ENCODE measurements at places on chromosomes 7 and 10.

- DNase-seq: no peak
Measured at GRCh38 chr7:140322759-140323158, 75.6 kb downstream of the SLC37A3 start.

GRCh38 chr7:32357535-32358277, 132.5 kb downstream of the LSM5 start:
- DNase-seq: no peak

DNA sequence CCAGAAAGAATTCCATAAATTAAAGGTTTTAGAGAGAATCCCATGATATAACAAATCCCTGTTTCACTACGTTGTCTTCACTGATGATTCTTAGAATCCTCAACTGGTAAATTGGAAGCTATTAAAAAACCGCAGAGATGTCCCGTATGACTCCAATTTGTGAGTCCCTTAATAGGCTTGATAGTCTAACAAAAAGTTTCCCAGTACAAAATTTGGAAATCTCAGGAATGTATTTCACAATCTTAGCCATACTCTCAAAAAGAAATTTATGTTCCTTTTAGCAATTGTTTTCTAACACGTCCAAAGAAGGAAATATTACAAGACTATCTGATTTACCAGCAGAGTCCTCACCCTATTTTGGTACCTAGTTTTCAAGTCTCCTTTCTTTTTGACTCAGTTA, 2.5 kb downstream of the TES start:
- DNase-seq: no peak

DNA sequence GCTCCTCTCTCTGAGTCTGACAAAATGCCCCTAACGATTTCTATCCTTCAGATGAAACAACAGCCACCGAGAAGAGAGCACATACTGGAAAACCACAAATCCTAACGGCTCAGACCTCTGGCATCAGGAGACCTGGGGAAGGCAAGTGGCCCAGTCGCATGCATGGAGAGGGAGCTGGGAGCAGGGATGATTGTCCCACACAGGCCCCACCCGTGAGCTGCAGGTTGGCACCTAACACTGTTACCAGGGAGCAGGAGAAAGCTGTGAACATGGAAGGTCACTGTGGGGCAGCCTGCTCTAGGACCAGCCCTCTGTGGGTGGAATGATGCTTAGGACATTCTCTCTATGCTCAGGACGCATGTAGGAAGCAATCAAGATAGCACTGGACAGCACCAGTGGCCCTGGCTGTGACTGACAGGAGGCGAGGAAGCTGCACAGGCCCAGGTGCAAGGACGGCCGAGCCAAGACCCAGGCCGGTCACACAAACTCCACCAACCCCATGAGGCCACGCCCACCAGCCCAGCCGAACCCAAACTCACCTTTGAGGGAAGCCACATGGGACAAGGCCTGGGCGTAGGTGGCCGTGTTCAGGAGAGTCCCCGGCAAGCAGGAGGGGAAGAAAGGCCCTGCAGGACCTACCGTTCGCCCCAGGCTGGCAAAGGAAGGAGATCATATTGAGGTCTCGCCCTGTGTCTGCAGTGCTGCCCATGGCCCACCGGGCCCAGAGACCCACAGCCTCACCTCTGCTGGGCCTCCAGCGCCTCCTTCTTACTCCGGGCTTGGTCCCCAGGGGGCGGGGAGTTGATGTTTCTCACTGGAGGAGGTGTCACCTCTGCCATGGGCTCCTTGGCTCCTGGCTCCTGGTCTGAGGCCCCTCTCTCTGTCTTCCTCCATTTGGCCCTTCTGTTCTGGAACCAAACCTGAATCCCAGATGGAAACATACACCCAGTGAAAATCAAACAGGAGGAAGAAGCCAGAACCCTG, 9.7 kb downstream of the DRGX start:
- no peak for DNase-seq

DNA sequence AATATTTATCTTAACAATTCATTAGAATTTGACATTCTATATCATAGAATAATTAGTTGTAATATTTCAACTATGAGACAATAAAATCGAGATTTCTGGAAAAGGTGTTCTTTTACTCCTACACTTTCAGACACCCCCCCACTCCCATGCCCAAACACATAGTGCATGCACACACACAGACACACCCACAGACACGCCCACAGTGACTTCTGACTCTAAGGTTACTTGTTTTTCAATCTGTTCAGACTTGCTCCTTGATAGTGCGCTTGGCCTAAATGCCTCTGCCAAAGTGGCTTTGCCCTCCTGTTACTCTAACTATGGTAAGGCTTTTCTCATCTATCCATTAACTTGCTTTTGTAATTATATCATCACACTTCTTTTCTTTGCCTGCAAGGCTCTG, 144.0 kb upstream of the PPP1R3A start:
- DNase-seq: no peak

DNA sequence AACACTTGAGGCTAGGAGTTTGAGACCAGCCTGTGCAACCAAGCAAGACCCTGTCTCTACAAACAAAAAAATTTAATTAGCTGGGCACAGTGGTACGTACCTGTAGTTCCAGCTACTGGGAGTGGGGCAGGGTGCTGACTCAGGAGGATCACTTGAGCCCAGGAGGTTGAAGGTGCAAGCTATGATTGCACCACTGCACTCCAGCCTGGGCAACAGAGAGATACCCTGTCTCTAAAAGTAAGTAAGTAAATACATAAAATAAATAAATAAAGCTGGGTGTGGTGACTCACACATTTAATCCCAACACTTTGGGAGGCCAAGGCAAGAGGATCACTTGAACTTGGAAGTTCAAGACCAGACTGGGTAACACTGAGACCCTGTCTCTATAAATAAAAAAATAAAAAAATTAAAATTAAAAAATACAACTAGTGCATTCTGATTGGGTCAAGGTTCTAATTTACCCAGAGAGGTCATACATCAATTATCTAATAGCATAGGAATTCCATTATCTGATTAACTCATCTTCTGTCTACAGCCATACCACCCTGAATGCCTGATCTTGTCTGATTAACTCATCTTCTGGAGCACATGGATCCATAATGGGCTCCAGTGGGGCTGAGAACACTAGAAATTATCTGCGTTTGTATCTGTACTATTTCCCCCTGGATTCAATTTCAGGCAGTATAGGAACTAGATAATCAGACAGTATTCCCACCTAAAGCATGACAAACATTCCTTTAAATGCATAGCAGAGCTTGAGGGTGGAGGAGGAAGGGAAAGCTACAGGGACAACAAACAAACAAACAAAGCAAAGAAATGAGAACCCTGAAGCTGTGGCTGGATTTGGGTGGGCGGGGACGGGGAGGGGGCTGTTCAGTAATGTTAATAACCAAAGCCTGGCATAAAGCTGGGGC, 21.0 kb upstream of the HILPDA start:
- DNase-seq: no peak

DNA sequence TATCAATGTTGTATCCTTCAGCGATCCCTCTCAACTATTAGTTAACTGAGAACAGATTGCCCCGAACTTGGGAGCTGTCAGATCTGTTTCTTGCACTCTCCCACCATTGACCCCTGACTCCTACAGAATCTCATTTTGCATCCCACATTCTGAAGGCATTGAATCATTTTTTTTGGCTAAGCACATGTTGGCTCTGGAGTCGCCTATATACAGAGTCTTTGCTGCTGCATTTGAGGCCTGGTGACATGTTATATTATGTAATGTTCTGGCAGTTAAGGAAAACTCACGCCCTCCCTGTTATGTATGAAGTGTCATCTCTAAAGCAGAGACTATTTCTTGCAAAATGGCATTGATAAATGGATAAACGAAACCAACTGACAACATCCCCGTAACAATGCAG, 159.2 kb upstream of the ITGB1 start:
- DNase-seq: no peak

GRCh38 chr10:22752272-22752889, 38.0 kb upstream of the PIP4K2A start:
- DNase-seq: no peak

DNA sequence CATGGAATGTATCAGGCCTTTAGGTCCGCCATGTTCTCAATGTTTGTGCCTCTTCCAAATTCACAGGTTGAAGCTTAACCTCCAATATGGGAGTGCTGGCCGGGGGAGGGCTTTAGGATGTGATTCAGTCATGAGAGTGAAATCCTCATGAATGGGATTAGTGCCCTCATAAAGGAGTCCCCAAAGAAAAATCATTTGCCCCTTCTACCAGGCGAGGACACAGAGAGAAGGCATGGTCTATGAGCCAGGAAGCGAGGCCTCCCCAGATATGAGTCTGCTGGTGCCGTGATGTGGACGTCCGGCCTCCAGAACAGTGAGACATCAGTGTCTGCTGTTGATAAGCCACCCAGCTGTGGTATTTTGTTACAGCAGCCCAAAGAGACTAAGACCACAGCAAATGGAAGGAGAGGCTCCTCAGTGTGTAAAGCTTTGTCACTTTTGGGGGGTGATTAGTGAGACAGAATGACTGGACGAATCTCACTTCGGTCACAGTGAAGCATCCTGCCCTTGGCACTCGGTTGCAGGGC, 231.3 kb upstream of the KLF6 start:
- DNase-seq: no peak

- DNase-seq: no peak
Measured at GRCh38 chr7:10632712-10633111, 341.0 kb upstream of the PHF14 start.

DNA sequence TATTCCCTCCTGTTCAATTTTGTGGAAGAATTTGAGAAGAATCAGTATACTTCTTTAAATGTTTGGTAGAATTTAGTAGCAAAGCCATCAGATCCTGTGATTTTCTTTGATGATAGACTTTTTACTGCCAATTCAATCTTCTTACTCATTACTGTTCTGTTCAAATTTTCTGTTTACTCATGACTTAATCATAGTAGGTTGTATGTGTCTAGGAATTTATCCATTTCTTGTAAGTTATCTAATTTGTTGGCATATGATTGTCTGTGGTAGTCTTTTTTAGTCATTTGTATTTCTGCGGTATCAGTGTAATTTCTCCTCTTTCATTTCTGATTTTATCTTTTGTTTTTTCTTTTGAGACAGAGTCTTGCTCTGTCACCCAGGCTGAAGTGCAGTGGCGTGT, 87.4 kb downstream of the CCDC3 start:
- no peak for DNase-seq

DNA sequence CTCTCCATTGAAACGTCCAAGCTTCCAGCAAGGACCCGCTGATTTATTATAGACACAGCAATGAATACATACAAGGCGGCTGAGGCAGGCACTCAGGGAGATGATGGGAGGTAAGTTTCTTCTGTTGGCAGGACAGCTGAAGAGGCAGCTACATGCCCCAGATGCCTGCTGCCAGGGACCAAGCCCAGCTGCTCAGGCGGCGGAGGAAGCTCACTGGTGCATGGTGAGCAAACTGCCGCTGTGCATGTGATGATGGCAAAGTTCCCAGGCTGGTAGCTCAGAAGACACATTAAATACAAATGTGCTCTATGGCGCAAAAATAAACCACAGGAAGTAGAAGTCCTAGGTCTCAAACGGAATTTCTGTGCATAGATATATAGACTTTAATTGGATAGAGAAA, 2.3 kb downstream of the DNTT start:
- DNase-seq: no peak

DNA sequence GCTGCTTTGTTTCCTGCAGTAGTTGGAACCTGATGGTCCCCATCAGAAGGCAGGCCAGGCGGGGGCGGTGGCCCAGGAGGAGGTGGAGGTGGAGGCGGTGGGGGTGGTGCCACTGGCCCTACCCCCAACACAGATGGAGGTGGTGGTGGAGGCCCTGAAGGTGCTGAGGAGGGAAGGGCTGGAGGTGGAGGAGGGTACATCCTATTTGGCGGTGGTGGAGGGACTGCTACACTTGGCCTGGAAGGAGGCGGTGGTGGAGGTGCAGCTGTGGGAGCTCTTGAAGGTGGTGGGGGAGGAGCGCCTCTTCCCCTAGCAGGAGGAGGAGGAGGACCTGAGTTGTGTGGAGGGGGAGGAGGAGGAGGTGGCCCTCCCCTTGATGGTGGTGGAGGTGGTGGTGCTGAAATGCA, 36.8 kb downstream of the LMOD2 start:
- DNase-seq: no peak

DNA sequence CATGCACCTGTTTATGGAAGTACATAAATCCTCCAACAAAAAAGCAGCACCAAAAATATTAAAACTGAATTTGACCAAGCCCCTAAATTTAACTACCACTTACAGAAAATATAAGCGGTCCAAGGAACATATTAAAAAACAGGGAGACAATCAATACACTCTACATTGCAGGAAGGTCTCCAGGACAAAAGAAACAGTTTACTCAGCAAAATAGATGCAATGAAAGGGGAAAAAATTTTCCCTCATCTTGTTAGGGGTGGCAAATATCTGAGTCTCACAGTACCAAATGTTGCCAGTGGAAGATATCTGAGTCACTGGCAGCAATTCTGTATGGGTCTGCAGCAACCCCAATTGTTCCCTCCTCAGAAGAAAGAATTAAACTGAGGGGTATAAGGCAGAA, 50.4 kb downstream of the NAMPT start:
- DNase-seq: no peak

- no peak for DNase-seq
Measured at GRCh38 chr7:138958391-138958956, 22.7 kb downstream of the KIAA1549 start.

- no peak for DNase-seq
Measured at GRCh38 chr10:124286621-124287020, 132.1 kb downstream of the OAT start.

GRCh38 chr10:69648461-69648860, 18.4 kb downstream of the FAM241B start:
- DNase-seq: no peak

DNA sequence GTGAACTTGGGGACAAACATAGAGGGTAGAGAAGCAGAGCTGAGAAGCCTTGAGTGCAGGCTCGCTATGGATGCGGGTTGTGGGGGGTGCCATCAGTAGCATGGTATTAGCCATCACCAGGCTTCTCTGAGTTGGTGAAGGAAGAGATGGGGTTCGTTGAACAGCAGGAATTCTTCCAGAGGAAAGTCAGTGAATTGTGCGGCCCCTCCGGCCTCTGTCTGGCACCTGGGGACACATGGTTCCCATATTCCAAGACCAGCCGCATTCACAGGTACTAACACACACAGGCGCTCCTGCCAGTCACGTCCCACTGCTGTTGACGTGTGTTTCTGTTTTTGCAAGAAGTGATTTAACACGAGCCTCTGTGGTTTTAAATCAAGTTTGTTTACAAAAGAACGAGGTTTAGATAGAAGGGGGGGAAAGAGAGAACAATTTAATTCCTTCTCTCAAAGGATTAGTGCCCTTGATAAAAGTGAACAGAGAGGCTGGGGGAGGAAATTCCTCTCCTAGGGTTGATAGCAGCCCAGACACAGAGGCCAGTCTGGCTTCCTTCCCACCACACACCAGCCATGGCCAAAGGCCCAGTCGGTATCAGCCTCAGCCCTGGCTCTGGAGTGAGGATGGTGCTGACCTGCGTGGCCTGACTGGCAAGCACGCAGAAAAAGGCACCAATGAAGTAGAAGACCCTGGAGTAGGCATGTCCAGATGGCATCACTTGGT, 252.6 kb upstream of the IGFBP3 start:
- DNase-seq: no peak

- DNase-seq: no peak
Measured at GRCh38 chr7:20735346-20736065, 51.2 kb downstream of the SP8 start.

DNA sequence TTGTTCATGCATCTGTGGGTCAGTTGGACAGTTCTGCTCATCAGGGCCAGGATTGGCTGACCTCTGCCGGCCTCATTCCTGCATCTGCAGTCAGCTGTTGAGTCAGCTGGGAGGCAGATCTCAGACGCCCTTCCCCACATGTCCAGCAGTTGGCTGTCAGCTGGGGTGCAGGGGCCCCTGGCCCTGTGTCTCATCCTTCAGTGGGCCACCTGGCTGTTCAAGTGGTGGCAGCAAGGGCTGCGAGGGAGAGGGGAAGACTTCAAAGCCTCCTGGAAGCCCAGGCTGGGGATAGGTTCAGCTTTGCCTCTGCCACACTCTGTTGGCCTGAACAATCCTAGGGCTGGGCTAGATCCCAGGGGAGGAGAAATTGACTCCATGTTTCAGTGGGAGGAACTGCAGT, 33.2 kb downstream of the TACR2 start:
- DNase-seq: no peak
